ENCODE measurements at places on chromosomes 1 and 21.

- DNase-seq, result no peak
These were observed 35.6 kb downstream of the SHCBP1L start for GRCh38 chr1:182917378-182917777.

DNA sequence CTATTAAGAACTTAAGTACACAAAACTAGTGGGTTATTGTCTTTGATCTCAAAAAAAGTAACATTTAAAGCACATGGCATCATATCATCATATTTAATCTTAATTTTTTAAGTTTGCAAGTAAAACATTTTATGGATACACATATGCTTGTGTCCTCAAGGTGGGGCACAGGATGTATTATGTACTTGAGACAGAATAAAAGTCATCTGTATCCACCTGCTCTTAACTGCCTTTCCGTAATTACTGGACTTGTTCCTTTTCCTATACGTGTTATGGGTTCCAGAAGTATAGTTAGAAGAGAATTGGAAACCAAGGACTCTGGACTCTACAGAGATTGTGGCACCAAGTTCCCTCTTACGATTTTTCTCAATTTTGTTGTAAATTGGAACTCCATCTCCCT is 79.4 kb downstream of the FCRL5 start:
- DNase-seq, result no peak

- DNase-seq, result no peak
These were observed 21.6 kb downstream of the ZNF684 start for GRCh38 chr1:40553017-40553416.

GRCh38 chr1:117695796-117696490 is 90.1 kb downstream of the TENT5C start:
- no peak for DNase-seq

GRCh38 chr21:35343046-35343819 is 294.1 kb upstream of the RUNX1 start:
- no peak for DNase-seq

DNA sequence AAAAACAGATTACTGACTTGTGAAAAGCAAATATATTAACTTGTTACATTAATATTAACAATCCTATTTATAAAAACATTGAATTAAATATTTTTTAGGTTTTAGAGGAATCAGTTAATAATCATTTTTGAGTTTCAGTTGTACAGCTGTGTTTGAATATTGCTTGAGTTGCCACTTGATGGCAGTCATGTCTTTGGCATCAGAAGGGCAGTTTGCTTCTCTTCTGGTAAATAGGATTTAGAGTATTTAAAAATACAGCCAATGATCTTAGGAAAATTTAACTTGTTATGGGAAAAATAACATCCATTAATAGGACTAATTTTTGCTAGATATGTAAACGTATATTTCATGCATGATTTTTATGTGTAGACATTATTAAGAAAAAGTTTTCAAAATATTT is 234.1 kb downstream of the NCAM2 start:
- DNase-seq, result peak; percentile 68

DNA sequence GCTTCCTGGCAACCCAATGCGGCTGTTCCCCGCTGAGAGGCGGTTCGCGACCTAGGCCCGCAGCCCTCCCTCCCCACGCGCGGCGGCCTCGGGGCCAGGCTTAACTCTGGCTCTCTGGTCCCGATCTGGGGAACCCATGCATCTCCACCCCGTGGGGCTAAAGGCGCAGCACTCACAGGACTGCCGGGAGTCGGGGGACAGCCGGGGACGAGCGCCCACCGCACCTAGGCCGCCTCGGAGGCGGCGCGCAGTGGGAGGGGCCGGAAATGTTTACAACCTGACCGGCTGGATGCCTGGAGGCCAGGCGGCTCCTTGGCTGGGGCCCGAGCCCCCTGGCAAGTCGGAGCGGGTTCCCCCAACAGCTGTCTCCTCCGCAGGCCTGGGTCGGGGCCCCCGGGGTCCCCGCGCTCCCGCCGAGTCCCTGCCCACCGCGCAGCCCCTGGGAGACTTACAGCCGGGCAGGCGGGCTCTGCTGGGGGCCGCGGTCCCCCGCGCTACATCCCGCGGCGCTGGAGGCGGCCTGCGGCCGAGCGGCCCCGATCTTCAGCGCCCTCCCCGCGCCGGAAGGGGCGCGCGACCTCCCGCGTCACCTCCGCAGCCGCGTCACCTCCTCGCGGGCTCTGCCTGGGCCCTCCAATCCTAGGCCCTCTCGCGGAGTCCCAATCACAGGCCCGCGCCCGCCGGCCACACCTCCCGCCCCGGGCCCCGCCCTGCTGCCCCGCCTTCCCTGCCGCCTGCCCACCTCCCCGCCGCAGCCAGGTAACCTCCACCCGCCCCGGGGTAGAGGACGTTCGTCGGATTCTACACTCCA is at the start of gene ADIPOR1:
ADIPOR1 (minus strand) TSS at position 580 of the 811 bp plus-strand sequence. CDS start 7,242 bp downstream, outside the sequence.
- peak; percentile 92 for DNase-seq

DNA sequence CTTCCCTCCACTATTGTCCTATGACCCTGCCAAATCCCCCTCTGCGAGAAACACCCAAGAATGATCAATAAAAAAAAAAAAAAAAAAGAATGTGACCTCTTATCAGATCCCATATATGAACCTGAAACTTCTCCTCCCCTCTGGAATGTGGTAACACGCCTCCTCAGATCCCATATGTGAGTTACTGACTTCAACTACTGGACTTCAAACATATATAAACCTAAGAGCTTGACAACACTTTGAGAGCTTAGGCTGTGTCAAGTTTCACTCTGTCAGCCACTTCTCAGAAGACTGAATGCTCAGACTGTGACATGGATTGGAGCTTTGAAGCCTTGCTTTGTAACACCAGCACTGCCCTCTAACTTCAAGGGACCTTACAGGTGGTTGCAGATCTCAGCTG is 148.4 kb downstream of the COP1 start:
- DNase-seq, result no peak
